Hepatocyte (in vitro differentiated cells): ENCODE measurements at places on chromosomes 6 and 20. TPM values are rescaled to one million over a fixed set of nuclear protein-coding genes. Genes with fewer than 3 reads are reported as not detected.
A peak's percentile ranks its signal among the peaks of the same experiment; 100 is the strongest.

The HEY2 gene
- total RNA-seq = 0.47 and 0.80 TPM in 2 replicates

- H3K4me1 ChIP-seq = no peaks in the 10 kb centered on the region
- H3K27me3 ChIP-seq = no peaks in the 10 kb centered on the region
- no peaks in the 10 kb centered on the region for H3K36me3 ChIP-seq
- H3K4me3 ChIP-seq = no peak overlapping the region
- peak overlapping the region; percentile 45 for H3K27ac ChIP-seq
Observed at GRCh38 chr6:80226151-80226550, 119.7 kb downstream of the BCKDHB start.

GRCh38 chr6:107668743-107669474 is 155.2 kb downstream of the SCML4 start:
- H3K27me3 ChIP-seq = no peaks in the 10 kb centered on the region
- H3K36me3 ChIP-seq = no peaks in the 10 kb centered on the region
- no peak overlapping the region for H3K27ac ChIP-seq
- H3K4me1 ChIP-seq = peaks cover 20% of the 10 kb centered on the region

The XKR7 gene
- total RNA-seq = 0.12 and 0.37 TPM in 2 replicates

The C4A gene
- 49.1 and 66.8 TPM in 2 replicates for total RNA-seq

The EPB41L2 gene
- 35.8 and 45.5 TPM in 2 replicates for total RNA-seq

- DNase-seq = no peak
- no peak overlapping the region for H3K4me3 ChIP-seq
- H3K4me1 ChIP-seq = no peaks in the 10 kb centered on the region
- H3K36me3 ChIP-seq = no peaks in the 10 kb centered on the region
- H3K27me3 ChIP-seq = no peaks in the 10 kb centered on the region
Observed at GRCh38 chr6:150590446-150590845, 9.2 kb upstream of the PLEKHG1 start.

The BPIFB6 gene
- total RNA-seq = not detected in 2 replicates

DNA sequence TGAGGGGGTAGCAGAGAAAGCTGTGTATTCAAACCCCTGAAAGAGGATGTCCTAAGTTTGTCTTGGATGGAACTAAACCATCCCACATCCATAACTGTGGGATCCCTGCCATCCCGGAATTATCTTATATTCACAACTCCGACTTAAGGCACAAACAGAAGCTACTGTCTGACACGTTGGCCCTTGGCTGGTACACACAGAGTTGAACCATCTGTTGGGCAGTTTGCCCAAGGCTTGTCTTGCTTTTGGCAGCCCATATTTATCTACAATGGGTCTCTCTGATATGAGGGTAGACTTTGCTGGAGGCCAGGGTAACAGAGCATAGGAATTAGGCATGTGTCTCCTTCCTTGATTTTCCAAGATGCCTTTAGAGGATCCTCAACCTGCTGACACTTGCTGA is 116.6 kb upstream of the PROKR2 start:
- H3K4me3 ChIP-seq = no peak overlapping the region
- DNase-seq = no peak
- H3K27ac ChIP-seq = no peak overlapping the region
- no peaks in the 10 kb centered on the region for H3K4me1 ChIP-seq
- no peaks in the 10 kb centered on the region for H3K27me3 ChIP-seq

- no peak overlapping the region for H3K27ac ChIP-seq
- no peak for DNase-seq
- H3K4me1 ChIP-seq = peaks cover 20% of the 10 kb centered on the region
- H3K27me3 ChIP-seq = peaks cover 57% of the 10 kb centered on the region
- H3K36me3 ChIP-seq = no peaks in the 10 kb centered on the region
Observed at GRCh38 chr20:40679184-40679583, 9.9 kb downstream of the MAFB start.

DNA sequence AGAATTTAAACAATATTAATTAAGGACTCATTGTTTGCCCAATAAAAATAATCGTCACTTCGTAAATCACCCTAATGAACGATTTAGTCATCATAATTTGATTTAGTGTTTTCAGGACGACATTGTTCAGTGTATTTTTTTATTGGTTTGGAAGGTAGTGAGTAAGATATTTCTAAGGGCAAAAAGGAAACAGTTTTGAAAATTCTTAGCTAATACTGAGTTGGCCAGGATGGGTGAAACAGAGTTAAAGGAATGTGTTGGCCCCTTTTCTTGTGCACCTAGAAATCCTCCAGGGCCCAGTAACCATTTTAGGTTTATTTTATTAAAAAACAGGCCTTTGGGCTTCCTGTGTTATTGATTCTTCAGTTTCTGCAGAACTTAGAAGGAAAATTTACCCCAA is 25.3 kb downstream of the ANKS1A start:
- peaks cover 4% of the 10 kb centered on the region for H3K4me1 ChIP-seq
- no peaks in the 10 kb centered on the region for H3K27me3 ChIP-seq
- H3K36me3 ChIP-seq = no peaks in the 10 kb centered on the region
- H3K4me3 ChIP-seq = no peak overlapping the region
- no peak for DNase-seq
- H3K27ac ChIP-seq = no peak overlapping the region

DNA sequence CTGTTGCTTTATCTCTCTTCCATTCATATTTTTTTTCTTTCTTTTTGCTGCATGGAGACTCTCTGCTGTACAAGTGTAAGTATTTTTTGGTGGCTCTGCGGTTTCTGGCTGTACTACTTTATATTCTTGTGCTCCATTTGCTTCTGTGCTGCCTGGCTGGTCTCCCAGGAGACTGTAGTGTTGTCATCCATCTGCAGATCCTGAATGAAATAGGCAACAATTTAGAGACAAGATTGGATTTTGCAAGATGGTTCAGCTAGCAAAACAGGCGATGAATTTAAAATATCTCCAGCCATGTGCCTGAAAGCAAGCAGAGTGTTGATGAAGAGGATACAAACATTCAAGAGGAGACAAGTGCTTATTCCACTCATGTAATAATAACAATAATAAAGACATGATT is 75.1 kb upstream of the SCGN start:
- no peaks in the 10 kb centered on the region for H3K4me1 ChIP-seq
- H3K4me3 ChIP-seq = no peak overlapping the region
- DNase-seq = no peak
- H3K27ac ChIP-seq = no peak overlapping the region
- H3K36me3 ChIP-seq = no peaks in the 10 kb centered on the region
- no peaks in the 10 kb centered on the region for H3K27me3 ChIP-seq

The WFDC8 gene
- not detected in 2 replicates for total RNA-seq

The MUCL3 gene
- 0.04 and 0.13 TPM in 2 replicates for total RNA-seq

DNA sequence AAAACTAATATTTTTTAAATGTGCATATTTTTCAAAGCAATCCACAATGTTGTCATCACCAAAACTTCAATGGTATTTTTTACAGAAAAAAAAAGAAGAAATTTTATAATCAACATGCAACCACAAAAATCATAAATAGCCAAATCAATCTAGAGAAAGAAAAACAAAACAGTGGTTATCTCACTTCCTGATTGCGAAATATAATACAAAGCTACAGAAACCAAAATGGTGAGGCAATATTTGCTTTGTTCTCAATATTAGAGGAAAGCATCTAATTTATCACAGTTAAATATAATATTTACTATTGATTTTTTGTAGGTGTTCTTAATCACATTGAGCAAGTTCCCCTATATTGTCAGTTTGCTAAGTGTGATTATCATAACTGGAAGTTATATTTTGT is 720.7 kb upstream of the ADGRB3 start:
- H3K27ac ChIP-seq = no peak overlapping the region
- H3K4me1 ChIP-seq = no peaks in the 10 kb centered on the region
- no peak for DNase-seq
- no peak overlapping the region for H3K4me3 ChIP-seq
- no peaks in the 10 kb centered on the region for H3K27me3 ChIP-seq

DNA sequence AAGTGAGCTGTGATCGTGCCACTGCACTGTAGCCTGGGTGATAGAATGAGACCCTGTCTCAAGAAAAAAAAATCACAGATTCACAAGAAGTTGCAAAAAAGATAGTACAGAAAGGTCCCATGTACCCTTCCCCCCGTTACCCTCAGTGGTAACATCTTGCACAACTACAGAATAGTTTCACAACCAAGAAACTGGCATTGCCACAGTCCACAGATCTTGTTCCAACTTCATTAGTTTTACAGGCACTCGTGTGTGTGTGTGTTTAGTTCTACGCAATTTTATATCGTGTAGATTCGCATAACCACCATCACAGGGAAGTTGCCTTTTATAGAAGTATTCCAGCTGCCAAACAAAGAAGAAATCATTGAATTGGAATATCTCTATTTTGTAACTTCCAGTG is 19.1 kb downstream of the SPATA2 start:
- no peaks in the 10 kb centered on the region for H3K27me3 ChIP-seq
- no peak overlapping the region for H3K4me3 ChIP-seq
- no peaks in the 10 kb centered on the region for H3K36me3 ChIP-seq
- H3K27ac ChIP-seq = no peak overlapping the region

GRCh38 chr6:156359912-156360311 is 417.3 kb upstream of the ARID1B start:
- no peak for DNase-seq
- H3K4me3 ChIP-seq = no peak overlapping the region
- H3K4me1 ChIP-seq = no peaks in the 10 kb centered on the region
- H3K27me3 ChIP-seq = no peaks in the 10 kb centered on the region
- no peaks in the 10 kb centered on the region for H3K36me3 ChIP-seq

- H3K36me3 ChIP-seq = no peaks in the 10 kb centered on the region
- H3K27ac ChIP-seq = no peak overlapping the region
- H3K27me3 ChIP-seq = no peaks in the 10 kb centered on the region
- peaks cover 6% of the 10 kb centered on the region for H3K4me1 ChIP-seq
- no peak overlapping the region for H3K4me3 ChIP-seq
Observed at GRCh38 chr20:51651921-51652549, 109.5 kb upstream of the NFATC2 start.

DNA sequence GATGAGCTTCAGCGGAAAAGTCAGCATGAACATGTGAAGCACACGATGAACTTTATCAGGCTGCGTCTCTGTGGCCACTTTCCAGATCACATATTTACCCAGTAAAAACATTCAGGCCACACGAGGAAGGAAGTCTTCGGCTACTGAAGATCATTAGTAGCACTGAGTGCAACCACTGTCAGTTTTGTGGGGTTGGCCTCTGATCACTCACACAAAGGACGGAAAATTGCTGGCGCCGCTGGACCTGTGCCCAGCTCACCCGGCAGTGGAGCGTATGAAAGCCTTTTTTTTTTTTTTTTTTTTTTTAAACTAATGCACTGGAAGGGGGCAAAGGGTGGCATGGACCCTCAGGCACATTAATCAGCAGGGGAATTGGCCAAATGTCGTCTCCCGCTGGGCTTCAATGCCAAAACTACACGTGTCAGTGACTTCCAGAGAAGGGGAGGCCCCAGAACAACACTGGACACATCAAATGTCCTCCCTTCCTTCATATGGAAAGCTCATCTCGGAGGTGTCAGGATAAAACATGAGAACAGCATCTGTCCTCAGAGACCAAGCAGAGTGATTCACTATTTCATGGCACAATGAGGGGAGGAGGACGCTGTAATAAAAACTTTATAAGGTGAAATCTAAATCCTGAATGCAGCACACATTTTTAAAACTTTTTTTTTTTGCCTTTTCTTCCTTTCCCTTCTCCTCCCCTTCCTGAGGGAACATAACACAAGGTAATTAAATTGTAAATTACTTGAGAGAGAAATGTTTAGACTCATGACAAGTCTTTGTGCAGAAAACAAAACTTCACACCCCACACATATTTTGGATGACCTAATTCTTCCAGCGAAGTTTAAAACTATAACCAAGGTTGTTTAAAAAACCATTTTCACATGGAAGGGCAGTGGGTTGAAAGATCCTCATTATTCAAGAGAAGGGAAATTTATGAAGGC is 223.4 kb downstream of the FOXC1 start:
- DNase-seq = no peak
- H3K36me3 ChIP-seq = no peaks in the 10 kb centered on the region
- H3K4me1 ChIP-seq = peaks cover 2% of the 10 kb centered on the region
- H3K4me3 ChIP-seq = no peak overlapping the region
- no peaks in the 10 kb centered on the region for H3K27me3 ChIP-seq

DNA sequence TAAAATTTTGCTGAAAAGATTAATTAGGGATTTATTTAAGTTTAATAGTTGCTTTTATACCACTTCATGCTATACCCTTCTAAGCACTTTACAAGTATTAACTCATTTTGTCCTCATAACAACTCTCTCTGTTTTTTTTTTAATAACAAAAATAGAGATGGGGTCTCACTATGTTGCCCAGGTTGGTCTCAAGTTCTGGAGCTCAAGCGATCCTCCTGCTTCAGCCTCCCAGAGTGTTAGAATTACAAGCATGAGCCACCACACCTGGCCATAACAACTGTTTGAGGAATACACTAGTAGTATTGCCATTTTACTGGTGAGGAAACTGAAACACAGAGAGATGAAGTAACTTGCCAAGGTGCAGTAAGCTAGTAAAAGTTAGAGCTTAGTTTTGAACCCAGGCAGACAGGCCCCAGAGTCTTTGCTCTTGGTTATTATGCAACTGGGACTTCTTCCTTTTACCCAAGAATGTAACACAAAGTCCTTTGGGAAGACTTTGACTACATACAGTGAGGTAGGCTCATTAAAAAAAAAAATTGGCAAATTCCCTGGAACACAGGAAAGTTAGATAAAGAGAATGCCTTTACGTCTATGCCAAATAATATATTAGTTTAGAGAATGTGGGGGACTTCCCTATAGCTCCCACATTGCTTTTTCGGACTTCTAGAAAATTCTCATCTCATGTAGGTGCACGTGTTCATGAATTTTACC is 11.4 kb downstream of the ANKS1A start:
- no peak for DNase-seq
- no peak overlapping the region for H3K27ac ChIP-seq
- H3K36me3 ChIP-seq = no peaks in the 10 kb centered on the region

The TMC2 gene
- total RNA-seq = not detected in 2 replicates

GRCh38 chr6:2529211-2529719 is 221.5 kb downstream of the MYLK4 start:
- no peak overlapping the region for H3K27ac ChIP-seq
- DNase-seq = no peak
- H3K36me3 ChIP-seq = no peaks in the 10 kb centered on the region
- no peak overlapping the region for H3K4me3 ChIP-seq
- no peaks in the 10 kb centered on the region for H3K27me3 ChIP-seq
- H3K4me1 ChIP-seq = no peaks in the 10 kb centered on the region

DNA sequence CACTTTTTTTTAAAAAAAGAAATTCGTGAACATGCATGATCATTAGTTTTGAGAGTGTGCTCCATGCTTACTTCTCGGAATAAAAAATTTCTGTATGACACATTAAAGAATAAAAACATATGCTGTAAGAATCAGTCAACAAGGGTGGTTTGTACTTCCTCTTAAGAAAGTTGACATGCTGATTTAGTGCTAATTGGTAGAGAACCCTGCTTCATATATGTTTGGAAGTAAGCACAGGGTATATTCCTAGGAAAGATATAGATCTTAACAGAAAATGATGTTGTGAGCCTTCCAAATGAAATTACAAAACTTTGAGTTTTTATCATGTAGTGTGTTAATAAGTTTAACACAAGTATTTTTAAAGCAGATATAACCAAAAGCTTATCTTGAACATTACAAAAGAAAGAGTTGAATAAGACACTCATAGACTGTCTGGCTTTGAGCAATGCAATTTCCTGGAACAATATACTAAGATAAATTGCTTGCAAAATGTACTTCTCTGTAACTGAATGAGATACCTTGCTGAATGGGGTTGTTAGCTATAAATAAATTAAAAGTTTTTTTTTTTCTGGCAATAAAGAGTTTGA is 13.8 kb upstream of the VIP start:
- no peaks in the 10 kb centered on the region for H3K27me3 ChIP-seq
- DNase-seq = no peak
- no peak overlapping the region for H3K27ac ChIP-seq
- H3K36me3 ChIP-seq = no peaks in the 10 kb centered on the region
- H3K4me1 ChIP-seq = no peaks in the 10 kb centered on the region

GRCh38 chr20:62743777-62744317 is 35.2 kb downstream of the NTSR1 start:
- no peaks in the 10 kb centered on the region for H3K27me3 ChIP-seq
- no peak overlapping the region for H3K27ac ChIP-seq
- no peak overlapping the region for H3K4me3 ChIP-seq
- DNase-seq = no peak
